ENCODE measurements at places on chromosomes 2 and 18.

- peak; percentile 57 for DNase-seq
Measured at GRCh38 chr18:13035249-13035914, 44.2 kb downstream of the CEP192 start.

DNA sequence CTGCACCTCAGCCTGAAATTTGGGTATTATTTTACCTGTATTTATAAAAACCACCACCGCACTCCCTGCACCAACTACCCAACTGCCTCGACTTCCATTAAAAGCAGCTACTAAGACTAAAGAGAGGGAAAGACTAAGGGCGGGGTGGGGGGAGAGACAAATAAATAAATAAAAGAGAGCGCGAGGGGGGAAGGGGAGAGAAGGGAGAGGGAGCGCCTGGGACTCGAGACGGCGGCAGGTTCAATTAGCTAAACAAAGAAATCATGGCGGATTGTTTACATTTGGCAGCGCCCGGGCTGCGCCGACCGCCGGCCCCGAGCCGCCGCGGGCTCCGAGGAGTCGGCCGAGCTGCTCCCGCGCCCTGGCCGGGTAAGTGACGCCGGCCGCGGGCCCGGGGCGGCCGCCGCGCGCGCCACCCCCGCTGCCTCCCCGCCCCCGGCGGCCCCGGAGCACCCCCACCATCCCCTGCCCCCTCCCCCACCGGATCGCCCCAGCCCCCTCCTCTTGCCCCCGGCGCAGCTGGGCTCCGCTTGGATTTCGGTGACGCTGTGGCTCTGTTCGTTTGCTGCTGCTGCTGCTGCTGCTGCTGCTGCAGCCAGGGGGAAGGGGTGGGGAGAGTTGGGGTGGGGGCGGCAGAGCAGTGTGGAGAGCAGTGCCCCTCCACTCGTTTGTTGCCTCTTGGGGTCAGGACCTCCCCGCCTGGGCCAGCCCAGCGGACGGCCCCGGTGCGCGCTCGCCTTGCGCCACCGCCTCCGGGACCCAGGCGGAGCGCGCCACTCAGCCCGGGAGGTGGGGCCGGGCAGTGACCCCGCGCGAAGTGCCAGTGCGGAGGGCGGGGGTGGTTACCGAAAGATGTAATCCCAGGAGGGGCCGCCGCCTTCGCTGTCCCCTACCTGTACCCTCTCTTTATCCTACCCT, 187.2 kb upstream of the FANCL start:
- peak; percentile 45 for DNase-seq

DNA sequence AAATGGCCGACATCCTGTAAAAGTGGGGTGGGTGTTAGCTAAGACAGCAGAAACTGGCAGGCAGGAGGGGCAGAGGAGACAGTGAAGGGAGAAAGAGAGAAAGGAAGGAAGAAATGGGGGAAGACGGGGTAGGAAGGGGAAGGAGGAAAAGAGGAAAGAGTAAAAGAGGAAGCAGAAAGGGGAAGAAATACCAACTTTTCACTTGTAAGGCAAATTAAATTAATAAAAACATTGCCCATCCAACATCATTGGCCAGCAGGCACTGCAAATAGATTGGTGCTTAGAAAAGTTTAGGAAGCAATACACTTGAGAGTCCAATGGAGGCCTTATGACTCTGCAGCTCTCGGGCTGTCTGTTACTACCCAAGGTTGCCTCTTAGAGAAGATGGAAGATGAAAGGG, 116.7 kb downstream of the TNS1 start:
- no peak for DNase-seq

- DNase-seq, result no peak
Measured at GRCh38 chr2:157684940-157685466, 56.3 kb upstream of the ACVR1C start.

DNA sequence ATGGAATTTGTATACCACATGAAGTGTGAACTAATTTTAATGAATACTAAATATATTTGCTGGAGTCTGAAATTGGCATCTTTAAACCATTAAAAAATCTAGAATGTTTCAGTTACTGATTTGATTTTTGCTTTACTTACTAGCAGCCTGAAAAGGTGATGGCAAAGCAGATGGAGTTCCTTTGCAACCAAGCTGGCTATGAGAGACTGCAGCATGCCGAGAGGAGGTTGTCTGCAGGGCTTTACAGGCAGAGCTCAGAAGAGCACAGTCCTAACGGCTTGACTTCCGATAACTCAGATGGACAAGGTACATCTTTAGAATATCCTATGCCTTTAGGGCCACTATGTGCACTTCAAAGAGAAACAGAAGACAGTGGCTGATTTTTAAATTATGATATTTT, 36.5 kb downstream of the NAB1 start:
- DNase-seq, result no peak

- peak; percentile 72 for DNase-seq
Measured at GRCh38 chr2:6181525-6181924, 489.3 kb downstream of the SOX11 start.

DNA sequence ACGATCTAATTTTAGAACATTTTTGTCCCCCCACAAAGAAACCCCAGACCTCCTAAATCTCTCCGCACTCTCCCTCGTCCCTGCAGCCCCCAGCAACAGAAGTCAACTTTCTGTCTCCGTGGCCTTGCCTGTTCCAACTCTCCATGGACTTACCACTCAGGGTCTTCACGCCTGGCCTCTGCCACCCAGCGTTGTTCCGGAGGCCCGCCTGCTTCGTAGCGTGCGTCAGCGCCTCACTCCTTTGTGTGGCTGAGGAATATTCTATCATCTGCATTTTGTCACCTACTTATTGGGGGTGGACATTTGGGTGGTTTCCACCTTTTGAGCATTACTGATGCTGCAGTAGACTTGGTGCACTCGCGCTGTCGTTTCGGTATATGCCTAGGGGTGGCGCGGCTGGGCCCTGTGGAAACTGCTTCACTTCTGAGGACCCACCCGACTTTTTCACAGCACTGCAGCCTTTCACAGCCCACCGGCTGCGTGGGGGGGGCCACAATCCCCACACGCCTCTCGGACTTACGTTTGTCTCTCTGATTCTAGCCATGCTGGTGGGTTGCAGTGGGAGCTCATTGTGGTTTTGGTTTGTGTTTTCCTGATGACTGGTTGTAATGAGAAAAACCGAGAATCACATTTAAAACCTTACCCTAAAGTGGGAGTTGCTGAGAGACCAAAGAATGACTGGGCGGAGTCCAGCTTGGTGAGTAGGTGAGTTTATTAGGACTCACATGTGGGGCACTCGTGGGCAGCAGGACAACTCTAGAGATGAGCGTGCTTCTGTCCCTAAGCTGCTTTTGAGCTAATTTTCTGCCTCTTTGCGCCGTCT, 1.4 kb upstream of the HSBP1L1 start:
- no peak for DNase-seq

- no peak for DNase-seq
Measured at GRCh38 chr2:230879271-230879882, 14.6 kb downstream of the ITM2C start.

- no peak for DNase-seq
Measured at GRCh38 chr18:78571831-78572347, 407.7 kb upstream of the SALL3 start.

- peak; percentile 60 for DNase-seq
Measured at GRCh38 chr2:215692387-215693079, 256.7 kb upstream of the FN1 start.

DNA sequence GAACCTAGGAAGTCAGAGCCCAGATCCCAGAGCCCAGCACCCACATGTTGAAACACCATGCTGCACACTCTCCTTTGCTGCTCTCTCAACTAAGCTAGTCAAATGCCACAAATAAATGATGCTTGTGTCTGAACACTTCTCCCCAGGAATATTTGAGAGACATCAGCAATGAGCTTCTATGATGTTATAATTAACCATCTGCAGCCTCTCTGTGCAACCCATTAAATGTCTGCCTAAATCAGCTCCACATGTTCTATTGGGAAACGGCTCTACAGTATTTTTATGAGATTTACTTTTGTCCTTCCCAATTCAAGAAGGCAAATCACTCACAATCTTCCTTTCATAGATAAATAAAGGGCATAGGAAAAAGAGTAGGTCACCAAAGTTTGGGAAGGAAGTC, 266.8 kb upstream of the PARD3B start:
- no peak for DNase-seq

GRCh38 chr2:64819774-64820688, 166.3 kb upstream of the SERTAD2 start:
- peak; percentile 51 for DNase-seq

DNA sequence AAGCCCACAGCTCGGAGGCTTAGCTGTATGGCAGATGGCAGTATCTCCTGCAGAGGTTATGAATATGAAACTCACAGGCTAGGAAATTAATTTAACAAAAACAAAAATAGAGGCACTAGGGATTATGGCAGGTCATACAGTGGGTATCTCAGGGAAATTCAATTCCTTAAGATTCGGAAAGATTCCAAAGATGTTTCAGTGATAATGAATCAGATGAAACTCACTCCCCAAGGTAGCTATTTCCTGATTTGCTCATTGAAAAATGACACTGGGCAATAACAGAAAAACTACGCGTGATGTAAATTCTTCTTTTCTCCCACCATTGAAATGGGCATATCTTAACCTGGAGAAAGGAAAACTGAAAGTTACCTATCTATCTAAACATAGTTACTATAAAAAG, 414.1 kb downstream of the STK39 start:
- DNase-seq, result no peak

- DNase-seq, result no peak
Measured at GRCh38 chr2:237946423-237946822, 20.4 kb upstream of the UBE2F start.

- DNase-seq, result no peak
Measured at GRCh38 chr2:54529935-54530334, 73.8 kb downstream of the SPTBN1 start.

DNA sequence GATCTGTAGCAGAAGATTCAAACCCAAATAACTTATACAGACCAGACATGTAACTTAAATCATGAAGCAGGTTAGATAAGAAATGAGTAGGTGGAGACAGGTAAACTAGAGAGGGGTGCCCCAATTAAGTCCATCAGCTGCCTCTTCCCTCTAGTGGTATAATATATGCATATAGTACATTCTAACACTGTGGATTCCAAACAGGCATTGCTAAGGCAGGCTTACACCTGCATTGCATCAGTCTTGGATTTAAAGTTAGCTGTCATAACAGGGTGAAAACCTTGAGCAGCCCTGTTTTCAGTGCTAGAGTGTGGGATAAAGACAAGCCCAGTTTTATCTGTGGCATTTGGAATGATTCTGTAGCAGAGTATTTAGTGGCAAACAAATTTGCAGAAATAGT, 63.4 kb downstream of the NYAP2 start:
- no peak for DNase-seq

- DNase-seq, result peak; percentile 72
Measured at GRCh38 chr2:158414538-158414937, 42.0 kb downstream of the CCDC148 start.

DNA sequence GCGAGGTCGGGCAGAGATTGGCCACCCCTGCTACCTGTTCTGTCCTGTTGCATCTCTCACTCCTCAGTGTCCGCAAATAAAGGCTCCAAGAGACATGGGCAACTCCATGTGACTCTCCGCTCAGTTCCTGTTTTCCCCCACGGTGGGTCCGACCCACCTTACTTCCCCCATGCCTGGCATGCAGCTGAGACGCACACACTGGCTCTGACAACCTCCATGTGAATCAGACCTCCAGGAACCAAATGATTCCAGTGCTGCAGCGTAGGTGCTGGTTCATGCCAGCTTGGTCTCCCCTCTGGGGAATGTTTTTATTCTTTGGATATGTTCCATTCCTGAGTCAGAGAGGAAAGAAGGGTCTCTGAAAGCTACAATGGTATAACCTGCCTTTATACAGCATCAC, 221.5 kb downstream of the SH3RF3 start:
- DNase-seq, result peak; percentile 24

DNA sequence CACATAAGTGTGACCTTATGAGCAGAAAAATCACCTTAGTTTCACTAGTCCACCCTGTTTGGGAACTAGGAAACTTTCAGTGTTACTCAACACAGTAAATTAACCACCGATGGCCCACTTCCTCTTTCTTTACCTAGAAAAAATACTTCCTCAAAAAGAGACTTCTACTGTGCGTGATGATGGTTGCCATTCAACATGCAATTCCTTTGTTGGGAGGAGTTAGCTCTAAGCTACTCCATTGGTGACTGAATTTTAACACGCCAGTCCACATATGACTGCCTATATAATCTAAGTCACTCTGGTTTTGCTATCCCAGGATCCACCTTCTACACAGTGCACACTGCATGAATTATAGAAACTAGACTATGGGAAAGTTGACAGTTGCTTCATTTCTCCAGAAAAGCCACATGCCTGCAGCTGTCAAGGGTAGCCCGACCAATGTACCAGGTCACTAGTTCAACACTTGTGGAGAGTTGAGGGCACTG, 47.8 kb upstream of the REG3G start:
- DNase-seq, result no peak

DNA sequence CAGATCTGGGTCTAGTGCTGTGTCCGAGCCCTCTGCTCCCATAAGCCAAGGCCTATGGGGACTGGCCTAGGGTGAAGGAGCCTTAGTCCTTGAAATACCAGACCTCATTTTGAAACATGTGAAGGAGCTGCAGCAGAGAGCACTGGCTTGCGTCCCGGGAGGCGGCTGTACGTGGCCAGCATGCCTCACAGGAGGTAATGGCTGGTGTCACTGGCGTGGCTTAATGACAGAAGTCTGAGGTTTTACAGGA, 72.7 kb upstream of the OTOS start:
- DNase-seq, result no peak

DNA sequence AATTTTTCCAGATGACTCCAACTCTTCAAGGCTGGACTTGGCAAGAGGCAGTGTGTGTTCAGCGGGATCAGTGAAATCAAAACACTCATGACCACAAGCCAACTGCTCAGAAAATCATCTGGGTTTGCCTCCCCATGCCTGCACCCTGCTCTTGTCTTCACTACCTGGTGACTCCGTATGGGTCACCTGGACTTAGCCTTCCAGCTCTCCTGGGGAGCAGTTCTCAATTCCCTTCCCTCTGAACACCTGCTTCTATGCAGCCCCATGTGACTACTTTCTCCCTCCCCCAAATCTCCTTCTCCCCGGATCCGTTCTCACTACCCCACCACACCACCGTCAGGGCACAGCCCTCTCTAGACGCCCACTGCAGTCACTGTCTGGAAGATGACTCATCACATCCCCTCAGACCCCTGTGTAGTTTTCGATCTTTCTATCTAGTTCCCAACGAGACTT, 130.2 kb upstream of the ID2 start:
- DNase-seq, result no peak

DNA sequence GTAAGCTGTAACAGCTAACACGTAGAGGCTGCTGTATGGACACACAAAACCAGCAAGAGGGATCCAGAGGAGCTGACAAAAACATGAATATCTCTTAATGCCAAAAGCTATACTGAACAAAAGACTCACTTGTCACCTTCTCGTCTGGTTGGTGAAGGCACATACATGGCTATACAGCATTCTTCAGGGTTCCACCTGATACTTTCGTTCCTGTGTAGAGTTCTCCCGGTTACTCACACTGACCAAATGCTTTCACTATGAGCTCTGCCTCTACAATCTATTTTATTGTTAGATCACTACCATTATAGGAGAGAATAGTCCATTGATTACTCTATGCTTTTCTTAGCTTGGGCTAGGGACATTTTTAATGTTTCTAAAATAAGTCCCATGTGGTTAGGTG, 193.1 kb downstream of the HNMT start:
- no peak for DNase-seq

- DNase-seq, result peak; percentile 81
Measured at GRCh38 chr2:105405291-105405690, 6.4 kb upstream of the FHL2 start.
